ENCODE measurements at places on chromosomes 7 and 10.

DNA sequence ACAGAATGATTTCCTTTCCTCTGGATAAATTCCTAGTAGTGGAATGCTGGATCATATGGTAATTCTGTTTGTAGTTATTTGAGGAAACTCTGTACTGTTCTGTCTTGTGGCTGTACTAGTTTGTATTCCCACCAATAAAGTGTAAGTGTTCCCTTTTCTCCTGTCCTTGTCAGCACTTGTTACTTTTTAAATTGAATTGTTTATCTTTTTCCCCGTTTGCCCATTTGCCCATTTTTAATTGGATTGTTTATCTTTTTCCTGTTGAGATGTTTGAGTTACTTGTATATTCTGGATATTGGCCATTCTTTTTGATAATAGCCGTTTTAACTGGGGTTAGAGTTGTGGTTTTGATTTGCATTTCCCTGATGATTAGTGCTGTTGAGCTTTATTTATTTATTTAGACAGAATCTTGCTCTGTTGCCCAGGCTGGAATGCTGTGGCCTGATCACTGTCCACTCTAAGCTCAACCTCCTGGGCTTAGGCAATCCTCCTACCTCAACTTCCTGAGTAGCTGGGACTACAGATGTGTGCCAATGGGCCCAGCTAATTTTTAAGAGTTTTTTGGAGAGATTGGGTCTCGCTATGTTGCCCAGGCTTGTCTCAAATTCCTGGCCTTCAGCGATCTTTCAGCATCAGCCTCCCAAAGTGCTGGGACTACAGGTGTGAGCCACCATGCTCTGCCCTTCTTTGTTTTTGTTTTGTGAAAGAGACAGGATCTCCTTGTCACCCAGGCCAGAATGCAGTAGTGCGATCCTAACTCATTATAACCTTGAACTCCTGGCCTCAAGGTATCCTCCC lies 23.0 kb downstream of the BMPR1A start:
- no peak for DNase-seq

- no peak for DNase-seq
These were observed 19.6 kb upstream of the ANLN start for GRCh38 chr7:36370046-36370445.

DNA sequence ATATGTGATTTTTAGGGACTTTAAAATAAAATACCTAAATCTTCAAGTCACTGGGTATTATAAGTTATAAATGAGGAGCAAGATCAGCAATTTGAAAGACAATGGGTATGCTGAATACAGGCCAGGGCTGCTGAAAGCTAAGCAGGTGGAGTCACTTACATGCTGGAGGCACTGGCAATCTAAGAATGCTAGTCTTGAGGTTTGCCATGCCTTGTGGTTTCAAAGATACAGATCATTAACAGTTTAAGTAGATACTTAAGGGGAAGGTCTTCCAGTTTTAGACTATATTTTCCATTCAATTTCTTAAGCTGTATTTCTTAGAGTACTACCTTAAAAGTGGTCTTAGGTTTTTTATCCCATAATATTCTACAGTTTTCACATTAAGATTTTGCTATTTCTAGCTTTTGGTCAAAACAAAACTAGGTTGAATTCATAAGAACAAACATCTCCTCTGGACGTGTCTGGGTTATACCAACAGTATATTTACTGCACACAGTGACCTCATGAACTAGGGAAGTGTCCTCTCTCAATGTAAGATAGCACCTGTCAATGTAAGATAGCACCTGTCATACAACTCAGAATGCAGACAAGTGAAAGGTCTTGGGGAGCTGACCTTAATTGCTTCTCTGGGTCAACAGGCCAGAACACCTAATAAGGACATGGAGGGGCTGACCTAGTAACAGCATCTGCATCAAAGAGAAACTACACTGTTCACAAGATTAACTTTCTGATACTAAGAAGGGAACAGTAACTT lies 2.0 kb downstream of the SRI start:
- DNase-seq: no peak

- DNase-seq: no peak
These were observed 14.1 kb upstream of the SOSTDC1 start for GRCh38 chr7:16479591-16479990.

GRCh38 chr7:46932306-46932675 lies 649.6 kb downstream of the TNS3 start:
- no peak for DNase-seq

DNA sequence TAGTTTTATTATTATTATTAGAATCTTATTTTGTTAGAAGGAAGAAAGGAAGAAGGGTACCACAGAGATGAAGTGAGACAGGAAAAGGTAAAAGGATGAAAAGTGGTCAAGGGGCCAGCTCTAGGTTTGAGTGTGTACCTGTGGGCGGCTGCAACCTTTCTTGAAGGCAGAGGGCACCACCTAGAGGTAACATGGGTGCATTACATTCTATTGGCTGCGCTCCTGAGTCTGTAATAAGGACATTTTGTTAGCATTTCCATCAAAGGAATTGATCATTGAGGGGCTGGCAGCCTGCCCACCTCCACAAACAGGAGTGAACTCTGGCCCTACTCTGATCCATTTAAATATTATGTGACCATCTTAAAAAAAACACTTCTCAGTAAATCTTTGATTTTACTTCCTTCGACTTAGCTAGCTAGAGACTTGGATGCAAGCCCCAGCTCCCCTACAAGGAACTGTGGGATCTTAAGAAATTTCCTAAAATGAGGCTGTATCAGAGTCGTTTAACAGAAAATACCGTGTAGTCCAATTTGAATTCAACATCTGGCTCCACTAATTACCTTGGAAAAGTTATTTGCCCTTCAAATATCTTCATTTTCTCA lies 610.4 kb downstream of the IPMK start:
- DNase-seq: no peak

DNA sequence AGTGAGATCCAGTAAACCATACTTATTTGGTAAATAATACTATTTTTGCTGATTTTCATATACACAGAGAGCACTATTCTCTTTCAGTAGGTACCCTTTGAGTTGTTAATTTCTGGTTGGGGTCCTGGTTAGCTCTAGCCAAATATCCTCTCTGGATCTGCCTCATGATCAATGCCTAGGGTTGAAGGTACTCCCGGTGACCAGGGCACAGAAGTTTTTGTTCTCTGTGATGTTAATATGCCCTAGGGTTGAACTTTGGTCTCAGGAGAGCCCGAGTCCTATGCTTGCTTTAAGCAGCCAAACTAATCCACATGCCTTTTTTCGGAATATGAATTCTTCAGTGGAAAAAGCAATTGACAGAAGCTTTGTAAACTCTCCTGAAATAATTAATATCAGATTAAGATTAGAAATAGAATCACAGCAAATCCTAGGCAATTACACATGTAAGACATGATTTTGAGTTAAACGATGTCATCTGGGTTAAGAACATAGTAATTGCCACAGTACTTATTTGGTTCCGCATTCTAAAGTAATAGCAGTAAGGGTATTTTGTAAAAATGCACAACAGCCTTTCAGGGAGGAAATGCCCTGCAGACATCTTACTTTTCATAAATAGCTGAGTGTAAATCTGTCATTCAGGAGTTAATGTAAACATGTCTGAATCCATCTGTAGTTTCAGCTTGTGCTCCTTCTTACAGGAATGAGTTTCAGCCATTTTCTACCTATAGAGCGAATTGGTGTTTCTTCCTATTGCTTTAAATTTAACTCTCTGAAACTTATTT lies 10.1 kb downstream of the CHN2 start:
- no peak for DNase-seq

- no peak for DNase-seq
These were observed 73.6 kb downstream of the ELFN1 start for GRCh38 chr7:1743481-1744230.

GRCh38 chr7:130593033-130593432 lies 75.5 kb downstream of the COPG2 start:
- no peak for DNase-seq

DNA sequence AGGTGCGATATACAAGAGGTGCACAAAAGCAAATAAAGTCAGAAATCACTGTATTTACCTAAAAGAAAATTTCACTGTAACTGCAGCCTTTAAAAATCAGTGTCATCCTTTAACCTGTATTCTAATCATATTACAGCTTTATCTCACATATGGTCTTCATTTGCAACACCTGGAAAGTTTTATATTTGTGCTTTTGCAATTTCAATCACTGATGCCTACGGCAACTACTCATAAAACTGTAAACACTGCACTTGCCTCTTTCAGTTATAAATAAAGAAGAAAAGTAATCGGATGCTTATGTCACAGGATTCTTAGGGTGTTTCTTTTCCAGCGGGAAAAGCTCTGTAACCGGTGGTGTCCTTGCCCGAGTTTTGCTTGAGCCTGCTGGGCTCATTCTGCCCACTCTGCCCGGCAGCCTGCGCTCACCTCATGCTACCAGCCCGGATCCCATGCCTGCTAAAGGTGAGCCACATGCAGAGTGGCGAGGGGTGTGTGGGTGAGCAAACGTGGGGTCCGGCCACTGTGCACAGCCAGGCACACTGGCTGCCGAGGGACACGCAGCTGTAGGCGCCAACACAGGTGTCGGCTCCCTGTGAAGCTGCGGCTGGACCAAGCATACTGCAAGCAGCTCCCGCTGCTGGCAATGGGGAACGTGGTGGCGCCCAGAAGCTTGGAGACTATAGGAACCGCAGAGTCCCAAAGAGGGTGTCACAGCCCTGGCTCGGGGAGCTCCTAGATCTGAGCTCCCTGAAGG lies 56.3 kb upstream of the ABCB5 start:
- DNase-seq: no peak

GRCh38 chr10:8034466-8035005 lies 20.0 kb upstream of the GATA3 start:
- no peak for DNase-seq

- no peak for DNase-seq
These were observed 87.5 kb downstream of the UBE2H start for GRCh38 chr7:129865093-129865924.

GRCh38 chr7:132402096-132402495 lies 174.2 kb downstream of the PLXNA4 start:
- no peak for DNase-seq

GRCh38 chr10:4470231-4470835 lies 355.7 kb upstream of the AKR1E2 start:
- DNase-seq: no peak

DNA sequence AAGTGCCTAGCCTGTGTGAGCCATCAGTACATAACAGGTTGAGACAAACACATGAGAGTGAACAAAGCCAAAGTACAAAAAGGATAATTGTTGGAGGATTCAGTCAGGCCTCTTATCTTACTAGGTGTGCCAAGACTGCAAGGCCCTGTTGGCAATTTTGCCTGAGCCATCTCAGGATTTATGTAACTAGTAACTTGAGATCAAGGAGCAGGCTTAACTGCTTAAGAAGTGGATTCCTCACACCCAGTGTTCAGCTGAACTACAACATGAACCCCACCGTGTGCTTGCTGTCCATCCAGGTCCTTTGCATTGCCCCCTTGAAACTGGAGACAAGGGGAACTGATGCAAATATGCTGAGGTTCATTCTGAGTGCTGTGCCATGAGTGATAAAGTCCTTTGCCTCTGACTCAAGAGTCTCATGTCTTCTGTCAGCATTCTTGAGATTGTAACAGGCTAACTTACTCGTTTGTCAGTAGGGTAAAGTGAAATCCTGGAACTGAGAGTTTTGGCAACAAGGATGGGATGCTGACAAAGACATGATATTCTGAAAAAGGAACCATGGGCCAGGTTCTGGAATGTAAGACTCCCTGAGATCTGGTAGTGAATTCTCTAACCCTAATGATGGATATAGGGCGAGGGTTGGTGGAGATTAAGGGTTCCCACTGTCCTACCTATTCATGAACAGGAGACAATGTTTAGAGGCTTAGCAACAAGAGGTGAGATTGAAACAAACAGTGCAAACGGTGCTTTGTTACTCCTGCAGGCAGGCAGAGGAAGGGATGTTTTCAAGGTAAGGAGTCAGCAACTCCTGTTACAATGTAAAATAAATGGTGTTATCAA lies 44.1 kb upstream of the GATAD1 start:
- DNase-seq: no peak

DNA sequence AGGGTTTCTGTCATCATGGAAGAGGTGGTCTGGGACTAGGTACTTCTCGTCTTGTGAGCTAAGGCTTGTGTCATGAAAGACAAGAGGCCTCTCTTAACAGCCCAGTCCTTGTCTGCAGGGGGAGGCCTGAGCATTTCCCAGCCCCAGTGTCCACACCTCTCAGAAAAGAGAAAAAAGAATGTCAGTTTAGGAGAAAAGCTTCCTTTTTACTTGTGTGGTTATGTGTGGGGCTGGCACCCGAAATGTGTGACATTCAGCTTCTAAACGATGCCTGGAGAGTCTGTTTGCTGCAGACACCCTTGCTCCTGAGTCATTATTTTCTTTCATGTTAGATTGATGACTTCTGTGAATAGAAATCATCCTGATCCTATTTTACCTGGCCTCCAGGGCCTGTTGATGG lies 67.4 kb downstream of the LANCL2 start:
- no peak for DNase-seq

GRCh38 chr7:129886167-129886817 lies 66.5 kb downstream of the UBE2H start:
- no peak for DNase-seq

GRCh38 chr10:33332183-33333065 lies 2.0 kb downstream of the NRP1 start:
- DNase-seq: no peak

DNA sequence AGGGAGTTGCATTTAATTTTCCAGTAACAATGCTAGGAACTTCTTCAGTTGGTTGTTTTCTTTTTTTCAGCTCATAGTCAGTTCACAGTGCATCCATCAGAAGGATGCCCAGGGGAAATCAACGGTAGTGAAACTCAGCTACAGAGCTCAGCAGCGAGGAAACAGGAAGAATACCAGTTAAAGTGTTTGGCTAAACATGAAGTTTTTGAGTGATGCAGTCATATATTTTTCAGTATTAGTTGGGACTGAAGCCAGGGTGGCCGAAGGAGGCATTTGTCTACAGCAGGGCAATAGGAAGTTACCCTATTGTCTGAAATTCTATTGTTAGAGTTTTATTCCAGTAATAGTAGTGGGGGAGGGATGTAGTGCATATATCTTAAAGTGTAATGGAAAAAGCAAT lies 45.3 kb upstream of the MALRD1 start:
- DNase-seq: no peak

- DNase-seq: no peak
These were observed 2.6 kb downstream of the CXCL12 start for GRCh38 chr10:44382131-44382858.

- no peak for DNase-seq
These were observed 18.9 kb downstream of the JMJD1C start for GRCh38 chr10:63446716-63447440.

DNA sequence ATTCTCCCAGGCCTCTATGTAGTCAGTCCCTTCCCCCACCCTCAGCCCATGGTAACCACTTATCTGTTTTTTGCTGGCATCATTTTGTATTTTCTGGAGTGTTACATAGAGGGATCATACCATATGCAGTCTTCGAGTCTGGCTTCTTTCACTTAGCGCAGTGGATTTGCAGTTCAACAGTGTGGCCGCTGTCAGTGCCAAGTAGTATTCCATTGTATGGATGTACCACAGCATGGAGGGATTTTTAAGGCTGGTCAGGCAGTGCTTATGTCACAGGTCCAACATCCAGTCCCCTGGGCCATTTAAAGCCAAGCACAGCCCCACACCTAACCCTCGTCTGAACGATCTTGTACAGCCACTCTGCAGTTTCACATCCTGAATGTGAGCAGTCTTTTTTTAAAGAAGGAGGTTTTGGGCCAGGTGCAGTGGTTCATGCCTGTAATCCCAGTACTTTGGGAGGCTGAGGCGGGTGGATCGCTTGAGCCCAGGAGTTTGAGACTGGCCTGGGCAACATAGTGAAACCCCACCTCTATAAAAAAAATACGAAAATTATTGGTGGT lies 121.8 kb downstream of the CUX1 start:
- no peak for DNase-seq

- DNase-seq: no peak
These were observed 80.2 kb downstream of the PRTFDC1 start for GRCh38 chr10:24872049-24872789.

- DNase-seq: no peak
These were observed 147.2 kb downstream of the TMEM178B start for GRCh38 chr7:141221007-141221612.
